ENCODE measurements at places on chromosomes 1 and 21. TPM values are rescaled to one million over a fixed set of nuclear protein-coding genes. Genes with fewer than 3 reads are reported as not detected.

TNFSF18 gene
- total RNA-seq: not detected

- no peaks in the 10 kb centered on the region for H3K4me1 ChIP-seq
- DNase-seq: no peak
- H3K27ac ChIP-seq: no peak overlapping the region
Measured at GRCh38 chr1:222529916-222530315, 18.0 kb downstream of the HHIPL2 start.

GRCh38 chr1:233844275-233844674 lies 60.2 kb upstream of the SLC35F3 start:
- H3K4me3 ChIP-seq: no peak overlapping the region
- H3K27ac ChIP-seq: no peak overlapping the region
- no peaks in the 10 kb centered on the region for H3K36me3 ChIP-seq
- no peak for DNase-seq

DNA sequence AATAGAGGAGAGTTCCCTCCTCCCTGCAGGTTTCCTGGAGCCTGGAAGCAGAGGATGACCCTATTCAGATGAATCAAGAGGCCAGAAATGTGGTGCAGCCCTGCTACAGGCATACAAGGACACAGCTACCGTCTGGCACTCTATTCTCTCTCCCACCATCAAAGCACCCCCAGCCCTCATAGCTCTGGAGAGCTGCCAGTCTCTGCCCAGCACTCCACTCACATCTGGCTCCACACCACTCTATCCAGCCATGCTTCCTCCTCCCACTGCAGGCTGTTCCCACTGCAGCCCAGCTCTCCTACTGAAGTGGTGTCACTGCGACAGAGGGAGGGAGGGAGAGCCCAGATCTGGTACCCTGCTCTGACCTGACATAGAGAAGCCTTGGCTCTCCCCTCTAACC lies 18.4 kb downstream of the SYT2 start:
- no peak for DNase-seq
- H3K27me3 ChIP-seq: peaks cover 7% of the 10 kb centered on the region
- no peaks in the 10 kb centered on the region for H3K4me1 ChIP-seq
- H3K4me3 ChIP-seq: no peak overlapping the region
- no peak overlapping the region for H3K27ac ChIP-seq

GRCh38 chr1:87042111-87042811 lies 127.8 kb downstream of the HS2ST1 start:
- no peak overlapping the region for H3K27ac ChIP-seq
- no peak for DNase-seq
- H3K4me3 ChIP-seq: no peak overlapping the region

TNNT2 gene
- total RNA-seq: not detected

- H3K4me1 ChIP-seq: peaks cover 8% of the 10 kb centered on the region
- no peaks in the 10 kb centered on the region for H3K27me3 ChIP-seq
- no peak overlapping the region for H3K4me3 ChIP-seq
- no peak for DNase-seq
- no peaks in the 10 kb centered on the region for H3K36me3 ChIP-seq
Measured at GRCh38 chr1:116916533-116917445, 7.1 kb downstream of the PTGFRN start.

KIAA1614 gene
- total RNA-seq: 0.12 TPM

- H3K27me3 ChIP-seq: no peaks in the 10 kb centered on the region
- no peak for DNase-seq
- H3K27ac ChIP-seq: no peak overlapping the region
Measured at GRCh38 chr1:92797297-92797696, 12.4 kb upstream of the EVI5 start.

- H3K27me3 ChIP-seq: peaks cover 10% of the 10 kb centered on the region
- no peak overlapping the region for H3K4me3 ChIP-seq
- no peaks in the 10 kb centered on the region for H3K4me1 ChIP-seq
- no peak for DNase-seq
Measured at GRCh38 chr1:211483896-211484612, 7.9 kb downstream of the RD3 start.

DNA sequence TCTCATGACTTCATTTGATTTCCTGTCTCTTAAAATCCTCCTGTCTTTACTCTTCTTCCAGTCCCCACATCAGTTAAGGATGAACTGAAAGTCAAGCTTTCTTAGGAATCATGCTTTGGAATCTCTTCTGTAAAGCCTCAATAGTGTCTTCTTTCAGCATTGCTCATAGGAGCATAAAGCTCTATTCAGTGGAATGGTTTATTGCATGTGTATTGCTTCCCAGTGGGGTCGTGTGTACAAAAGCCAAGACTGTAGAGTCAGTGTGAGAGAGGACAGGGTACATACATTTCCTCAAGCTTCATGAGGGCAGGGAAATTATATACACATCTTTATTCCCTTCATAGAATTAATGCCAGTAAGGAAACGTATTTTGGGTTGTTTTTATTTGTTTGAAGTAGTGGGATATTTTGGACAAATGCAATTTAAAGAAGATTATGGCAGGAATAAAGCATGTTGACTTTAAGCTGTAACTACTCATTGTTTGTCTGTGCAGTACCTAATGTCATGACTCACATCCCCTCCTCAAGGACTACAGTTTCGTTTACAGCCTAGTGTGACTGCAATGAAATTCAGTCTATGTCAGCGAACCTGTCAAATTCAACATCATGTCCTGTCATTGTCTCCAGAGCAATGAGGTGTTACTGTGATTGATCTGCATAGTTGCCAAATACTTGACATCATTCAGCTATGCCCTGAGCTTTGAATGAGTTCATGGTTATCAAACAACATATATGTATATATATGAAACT lies 2164.2 kb downstream of the NCAM2 start:
- H3K4me1 ChIP-seq: no peaks in the 10 kb centered on the region
- no peak overlapping the region for H3K4me3 ChIP-seq
- DNase-seq: no peak

DNA sequence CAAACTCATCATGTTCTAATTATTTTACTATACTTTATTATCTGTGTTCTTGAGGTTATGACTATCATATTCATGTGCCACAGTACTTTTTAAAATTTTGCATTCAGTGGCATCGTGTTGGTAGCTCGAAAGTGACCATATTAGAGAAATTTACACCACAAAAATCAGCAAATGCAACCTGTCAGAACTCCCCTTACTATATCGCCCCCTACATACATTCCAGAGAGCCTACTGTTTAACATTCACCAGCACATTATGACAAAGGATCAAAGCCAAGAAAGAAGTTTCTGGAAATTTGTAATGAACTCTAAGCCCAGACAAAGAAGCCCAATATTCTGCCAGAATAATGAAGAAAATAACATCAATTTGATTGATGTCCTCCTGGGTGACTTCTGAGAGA lies 909.3 kb downstream of the LTN1 start:
- H3K36me3 ChIP-seq: no peaks in the 10 kb centered on the region
- no peak overlapping the region for H3K4me3 ChIP-seq
- DNase-seq: no peak
- no peak overlapping the region for H3K27ac ChIP-seq

CELSR2 gene
- total RNA-seq: 2.6 TPM

DNA sequence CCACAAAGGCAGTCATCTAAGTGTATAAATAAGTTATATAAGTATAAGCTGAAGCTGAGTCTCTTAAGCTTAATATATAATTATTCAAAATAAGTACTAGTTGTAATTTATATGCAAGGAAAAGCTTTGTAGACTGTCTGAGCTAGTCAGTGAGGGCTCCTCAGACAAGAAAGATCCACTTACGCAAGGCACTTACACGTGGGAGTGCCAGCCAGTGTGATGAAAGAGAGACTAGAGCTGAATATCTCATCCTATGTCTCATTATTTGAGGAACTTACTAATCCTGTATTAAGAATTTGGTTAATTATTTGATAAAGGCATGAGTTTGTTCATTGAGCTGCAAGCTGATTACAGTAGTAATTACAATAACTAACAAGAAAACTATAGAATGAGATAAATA lies 146.9 kb downstream of the PDE4B start:
- H3K36me3 ChIP-seq: no peaks in the 10 kb centered on the region
- H3K4me3 ChIP-seq: no peak overlapping the region
- H3K27me3 ChIP-seq: no peaks in the 10 kb centered on the region
- H3K4me1 ChIP-seq: no peaks in the 10 kb centered on the region

DNA sequence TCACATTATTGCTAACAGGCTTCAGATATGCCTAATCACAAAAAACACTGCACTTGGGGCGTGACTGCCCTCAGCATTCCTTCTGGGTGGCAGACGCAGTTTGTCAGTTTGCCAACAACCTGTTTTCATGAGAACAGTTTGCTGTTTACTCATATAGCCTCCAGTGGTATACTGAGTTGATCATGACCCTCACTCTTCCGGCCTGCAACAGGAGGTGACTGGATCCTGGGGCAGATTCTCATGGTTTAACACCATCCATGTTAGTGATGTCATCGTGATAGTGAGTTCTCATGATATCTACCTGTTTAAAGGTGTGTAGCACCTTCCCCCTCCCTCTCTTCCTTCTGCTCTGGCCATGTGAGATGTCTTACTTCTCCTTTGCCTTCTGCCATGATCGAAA lies 555.2 kb downstream of the PLPP3 start:
- no peak for DNase-seq
- H3K4me3 ChIP-seq: no peak overlapping the region
- no peaks in the 10 kb centered on the region for H3K4me1 ChIP-seq
- H3K27me3 ChIP-seq: no peaks in the 10 kb centered on the region
- no peak overlapping the region for H3K27ac ChIP-seq

GRCh38 chr1:103256490-103256889 lies 148.2 kb upstream of the COL11A1 start:
- H3K4me3 ChIP-seq: no peak overlapping the region
- H3K4me1 ChIP-seq: no peaks in the 10 kb centered on the region
- H3K27ac ChIP-seq: no peak overlapping the region
- H3K27me3 ChIP-seq: no peaks in the 10 kb centered on the region
- no peaks in the 10 kb centered on the region for H3K36me3 ChIP-seq

SPRR2G gene
- total RNA-seq: not detected

CYP4A22 gene
- total RNA-seq: not detected

DNA sequence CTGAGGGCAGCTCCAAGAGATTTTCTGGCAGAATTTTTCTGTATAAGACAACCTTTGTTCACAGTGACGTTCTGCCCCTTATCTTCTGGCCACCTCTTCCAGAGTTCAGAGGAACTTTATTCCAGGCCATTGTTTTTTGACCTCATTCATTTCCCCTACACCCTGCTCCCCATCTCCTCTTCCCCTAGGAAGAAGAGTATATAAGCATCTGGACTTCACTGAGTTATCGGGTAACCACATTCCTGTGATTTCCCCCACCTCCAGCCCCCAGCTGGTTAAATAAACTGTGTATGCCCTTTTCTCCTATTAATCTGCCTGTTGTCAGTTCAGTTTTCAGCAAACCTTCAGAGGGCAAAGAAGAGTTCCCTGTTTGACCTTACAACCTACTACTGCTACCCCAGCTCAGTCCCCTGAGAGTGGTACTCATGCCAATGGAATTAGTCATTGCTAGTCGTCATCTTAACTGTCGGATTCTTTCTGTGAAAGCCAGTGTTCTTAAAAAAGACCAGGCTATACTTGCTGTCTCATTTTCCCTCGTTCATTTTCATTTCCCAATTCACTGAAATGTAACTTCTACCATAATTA lies 14.3 kb upstream of the ALG14 start:
- H3K36me3 ChIP-seq: no peaks in the 10 kb centered on the region
- H3K4me1 ChIP-seq: no peaks in the 10 kb centered on the region
- H3K4me3 ChIP-seq: no peak overlapping the region
- no peak overlapping the region for H3K27ac ChIP-seq
- no peak for DNase-seq
- H3K27me3 ChIP-seq: no peaks in the 10 kb centered on the region

DNA sequence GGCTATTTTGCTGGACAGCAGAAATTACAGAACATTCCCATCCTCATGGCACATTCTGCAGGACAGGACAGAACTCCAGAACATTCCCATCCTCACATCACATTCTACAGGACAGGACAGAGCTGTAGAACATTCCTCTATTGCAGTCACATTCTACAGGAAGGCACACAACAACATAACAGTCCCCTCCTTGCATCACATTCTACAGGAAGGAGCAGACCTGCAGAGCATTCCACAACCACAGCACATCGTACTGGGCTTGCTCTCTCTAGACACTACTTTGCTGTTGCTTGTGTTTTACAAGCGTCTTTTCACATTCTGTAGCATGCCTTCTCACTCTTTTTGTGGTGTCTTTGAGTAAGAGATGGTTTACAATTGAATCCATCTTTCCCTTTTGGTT lies 26.8 kb upstream of the ABCB10 start:
- H3K27me3 ChIP-seq: no peaks in the 10 kb centered on the region
- H3K27ac ChIP-seq: no peak overlapping the region
- H3K4me3 ChIP-seq: no peak overlapping the region
- H3K4me1 ChIP-seq: no peaks in the 10 kb centered on the region
- DNase-seq: no peak
